ENCODE measurements at places on chromosomes 7 and 10.

- DNase-seq = no peak
These were observed 128.6 kb downstream of the OAT start for GRCh38 chr10:124289851-124290795.

DNA sequence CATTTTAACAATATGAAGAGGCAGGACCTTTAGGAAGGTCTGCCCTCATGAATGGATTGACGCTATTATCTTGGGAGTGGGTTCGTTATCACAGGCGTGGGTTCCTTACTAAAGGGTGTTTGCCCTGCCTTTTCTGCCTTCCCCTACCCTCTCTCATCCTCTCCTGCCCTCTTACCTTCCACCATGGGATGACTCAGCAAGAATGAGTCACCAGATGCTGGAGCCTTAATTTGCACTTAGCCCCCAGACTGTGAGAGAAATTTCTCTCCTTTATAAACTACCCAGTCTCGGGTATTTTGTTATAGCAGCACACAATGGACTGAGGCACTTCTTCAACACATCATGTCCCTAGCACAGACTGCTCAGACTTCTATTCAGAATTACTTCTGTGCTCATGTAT lies 31.4 kb upstream of the ZNF32 start:
- no peak for DNase-seq

DNA sequence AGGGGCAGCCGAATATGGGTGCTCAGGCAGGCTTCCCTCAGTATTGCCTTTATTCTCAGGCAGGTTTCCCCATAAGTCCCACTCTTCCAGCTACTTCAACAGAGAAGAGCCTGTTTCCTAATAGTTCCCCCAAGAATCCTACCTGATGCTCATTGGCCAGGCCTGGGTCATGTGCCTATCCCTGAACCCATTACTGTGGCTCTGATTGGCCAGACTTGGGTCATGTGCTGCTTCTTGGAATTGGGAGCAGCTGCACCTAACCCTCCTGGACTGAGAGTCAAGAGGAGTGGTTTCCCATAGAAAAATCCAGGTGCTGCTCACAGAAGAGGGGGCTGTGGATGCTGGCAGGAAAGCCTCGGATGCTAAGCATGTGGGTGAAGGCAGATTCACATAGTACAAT lies 21.7 kb downstream of the OPALIN start:
- no peak for DNase-seq

GRCh38 chr7:64878684-64879083 lies 24.4 kb upstream of the ZNF273 start:
- DNase-seq = no peak
